Central memory CD4-positive, alpha-beta T cell (primary cell): ENCODE measurements at places on chromosomes 5 and 9.

- DNase-seq, result no peak
These were observed 23.3 kb upstream of the ABLIM3 start for GRCh38 chr5:149117970-149118369.

DNA sequence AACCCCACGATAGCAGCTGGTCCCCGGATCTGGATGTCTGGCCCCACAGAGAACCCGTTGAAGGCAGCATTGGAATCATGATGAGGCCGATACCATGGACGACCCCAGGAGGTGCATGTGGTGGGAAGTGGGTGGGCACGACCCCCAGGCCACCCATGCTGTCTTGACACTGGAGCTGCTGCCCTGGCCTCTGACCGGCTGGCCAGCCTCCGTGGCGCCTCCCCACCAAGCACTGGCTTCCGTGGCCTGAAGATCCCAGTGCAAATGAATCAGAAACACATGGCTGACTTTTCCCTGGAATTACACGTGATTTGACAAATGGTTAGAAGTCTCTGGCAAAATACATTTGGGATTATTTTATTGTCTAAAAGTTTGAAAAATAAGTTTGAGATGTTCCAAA is 259.0 kb upstream of the IRX1 start:
- DNase-seq, result no peak

DNA sequence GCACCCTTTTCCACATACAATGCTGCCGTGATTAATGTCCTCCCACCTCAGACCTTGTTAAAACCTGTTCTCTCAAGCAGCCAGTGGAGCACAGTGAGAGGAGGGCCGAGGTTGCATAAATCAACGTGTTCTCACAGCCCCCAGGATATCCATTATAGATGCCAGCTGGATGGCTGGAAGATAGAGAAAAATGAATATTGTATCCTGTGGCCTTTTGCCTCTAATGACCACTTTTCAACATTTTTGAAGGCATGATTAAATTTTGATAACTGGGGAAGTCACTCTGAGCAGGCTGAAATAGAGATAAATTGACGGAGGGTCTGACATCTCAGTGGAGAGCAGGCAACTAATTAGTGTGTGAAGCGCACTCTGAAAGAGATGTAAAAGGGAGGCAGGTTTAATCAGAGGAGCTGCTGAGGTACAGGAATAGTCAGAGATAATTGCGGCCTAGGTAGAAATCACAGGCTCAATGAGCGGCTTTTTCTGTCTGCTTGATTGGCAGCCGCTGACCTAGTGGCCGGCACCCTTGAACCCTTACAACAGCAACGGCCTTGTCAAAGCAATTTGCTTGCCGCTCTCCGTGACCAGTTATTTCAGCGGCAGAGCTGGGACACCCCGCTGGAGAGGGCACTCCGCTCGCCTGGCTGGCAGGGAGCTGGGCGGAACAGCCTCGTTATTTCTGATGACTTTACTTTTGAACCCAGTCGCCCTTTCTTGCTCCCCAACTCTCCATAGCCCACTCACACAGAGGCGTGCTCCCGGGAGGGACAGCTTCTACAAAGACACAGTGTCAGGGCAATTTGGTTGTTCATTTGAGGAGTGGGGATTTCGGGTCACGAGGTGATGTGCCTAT is 560.7 kb downstream of the PSAT1 start:
- DNase-seq, result no peak

- no peak for DNase-seq
These were observed 30.2 kb downstream of the LRRTM2 start for GRCh38 chr5:138844812-138845513.
